ENCODE measurements at places on chromosomes 4 and X.

GRCh38 chrX:100316987-100317386, 93.1 kb downstream of the PCDH19 start:
- DNase-seq: no peak

DNA sequence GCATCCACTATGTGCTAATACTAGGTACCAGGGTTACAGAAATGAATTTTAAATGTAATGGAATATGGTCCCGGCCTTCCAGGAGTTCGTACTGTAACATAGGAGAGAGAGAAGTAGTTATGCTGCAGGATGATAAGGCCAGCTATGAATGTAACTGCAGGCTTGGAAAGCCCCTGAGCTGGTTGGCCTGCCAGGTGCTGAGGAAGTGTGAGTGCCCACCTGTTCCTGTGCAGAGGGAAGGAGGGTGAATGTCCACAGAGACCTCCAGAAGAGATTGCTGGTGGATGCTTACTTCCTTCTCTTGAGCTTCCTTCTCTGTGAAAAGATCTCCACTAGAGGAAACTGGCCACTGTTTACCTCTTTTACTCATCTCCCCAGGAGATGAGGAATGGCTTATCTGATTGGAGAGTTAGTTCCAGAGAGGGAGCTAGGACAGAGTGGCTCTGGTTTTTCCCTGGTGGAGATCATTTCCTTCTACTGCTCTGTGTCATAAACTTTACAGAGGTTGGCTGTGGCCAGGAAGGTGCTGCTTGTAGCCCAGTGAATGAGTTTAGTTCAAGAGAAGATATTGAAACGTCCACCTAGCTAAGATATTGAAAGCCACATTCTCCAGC, 114.0 kb upstream of the LNX1 start:
- no peak for DNase-seq

DNA sequence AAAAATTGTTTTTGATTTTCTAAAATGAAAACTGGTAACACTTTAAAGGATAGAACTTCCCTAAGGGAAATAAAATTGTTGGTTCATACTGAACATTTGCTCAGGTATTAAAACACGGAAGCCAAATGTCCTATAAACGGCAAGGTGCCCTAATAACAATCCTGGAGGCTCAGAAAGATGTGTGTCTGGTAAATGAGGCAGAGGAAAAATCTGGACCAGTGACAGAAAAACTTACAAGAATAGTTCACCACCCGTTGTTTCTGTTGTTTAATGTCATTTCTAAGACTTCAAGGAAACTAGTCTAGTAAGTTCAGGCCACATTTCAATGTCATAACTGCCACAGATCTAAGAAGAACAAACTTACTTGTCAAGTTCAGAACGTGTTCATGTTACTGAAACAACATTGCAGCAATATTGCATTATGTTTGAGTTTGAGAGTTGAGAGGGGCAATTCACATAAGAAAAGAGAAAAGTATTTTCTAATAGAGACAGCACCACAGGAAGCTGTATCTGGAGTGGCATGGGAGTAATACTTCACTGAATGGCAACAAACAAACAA, 476.6 kb downstream of the GRXCR1 start:
- DNase-seq: no peak

DNA sequence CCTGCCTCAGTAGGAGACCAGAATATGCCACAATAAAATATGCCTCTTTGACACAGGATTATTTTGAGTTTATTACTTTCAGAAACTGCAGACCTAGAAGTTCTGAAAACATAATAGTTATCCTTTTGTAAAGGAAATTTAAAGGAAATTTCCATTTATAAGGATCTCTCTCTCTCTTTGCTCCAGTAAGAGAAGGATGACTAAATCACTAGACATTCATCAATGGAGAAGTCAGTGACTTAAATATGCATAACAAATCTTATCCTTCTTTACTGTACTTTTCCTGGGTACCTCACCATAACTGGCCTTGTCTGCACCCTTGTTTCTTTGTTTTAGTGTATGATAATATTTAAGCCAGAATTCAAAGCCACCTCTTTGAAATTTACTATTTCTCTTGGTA, 28.3 kb upstream of the OPHN1 start:
- no peak for DNase-seq

GRCh38 chr4:1208970-1209704, 36.8 kb upstream of the SPON2 start:
- DNase-seq: no peak

DNA sequence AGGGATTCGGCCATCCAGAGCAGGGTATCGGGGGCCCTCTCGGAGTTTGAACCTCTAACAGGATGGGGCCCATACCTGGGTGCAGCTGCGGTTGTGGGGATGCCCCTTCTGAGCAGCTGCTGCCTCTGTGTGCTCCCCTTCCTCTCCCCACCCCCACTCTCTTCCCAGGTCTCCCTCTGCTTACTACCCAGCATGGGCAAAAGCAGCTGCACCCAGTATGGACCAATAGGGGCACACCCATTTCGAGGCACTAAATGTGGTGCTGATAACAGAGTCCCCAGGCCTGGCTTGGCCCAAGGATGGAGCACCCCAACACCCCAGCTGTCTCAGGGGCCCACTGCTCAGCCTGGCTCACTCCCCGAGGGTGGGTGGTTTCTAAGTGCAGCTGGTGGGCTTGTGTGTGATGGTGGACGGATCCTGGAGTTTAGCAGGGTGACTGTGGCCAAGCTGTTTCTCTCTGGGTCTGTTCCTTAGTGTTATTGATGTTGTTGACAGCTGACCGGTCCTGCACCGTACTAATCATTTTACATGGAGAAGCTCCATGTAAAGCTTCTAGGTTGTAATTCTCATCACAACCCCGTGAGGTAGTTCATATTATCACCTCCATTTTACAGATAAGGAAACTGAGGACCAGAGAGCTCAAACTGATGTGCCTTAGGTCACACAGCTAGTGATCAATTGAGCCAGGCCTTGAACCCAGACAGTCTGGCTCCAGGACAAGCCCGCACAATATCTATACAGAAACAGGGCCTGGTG, 13.1 kb upstream of the KIAA0232 start:
- DNase-seq: no peak

DNA sequence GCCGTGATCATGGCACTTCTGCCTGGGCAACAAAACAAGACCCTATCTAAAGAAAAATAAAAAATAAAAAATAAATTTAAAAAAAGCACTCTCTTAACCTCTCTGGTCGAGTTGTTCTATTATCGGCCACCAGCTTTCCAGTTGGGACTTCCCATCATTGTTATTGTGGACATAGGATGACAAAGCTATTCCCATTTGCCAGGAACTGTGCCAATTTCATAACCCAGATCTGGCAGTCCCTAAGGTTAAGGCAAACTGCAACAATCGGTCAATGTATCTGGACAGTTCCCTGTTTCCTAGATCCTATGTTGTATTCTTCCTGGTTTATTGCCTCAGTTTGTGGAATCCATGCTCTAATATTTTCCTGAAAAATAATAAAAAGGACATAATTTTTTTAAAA, 17.8 kb upstream of the ANXA5 start:
- DNase-seq: no peak

- DNase-seq: no peak
Observed at GRCh38 chr4:184514121-184514988, 40.0 kb upstream of the IRF2 start.

DNA sequence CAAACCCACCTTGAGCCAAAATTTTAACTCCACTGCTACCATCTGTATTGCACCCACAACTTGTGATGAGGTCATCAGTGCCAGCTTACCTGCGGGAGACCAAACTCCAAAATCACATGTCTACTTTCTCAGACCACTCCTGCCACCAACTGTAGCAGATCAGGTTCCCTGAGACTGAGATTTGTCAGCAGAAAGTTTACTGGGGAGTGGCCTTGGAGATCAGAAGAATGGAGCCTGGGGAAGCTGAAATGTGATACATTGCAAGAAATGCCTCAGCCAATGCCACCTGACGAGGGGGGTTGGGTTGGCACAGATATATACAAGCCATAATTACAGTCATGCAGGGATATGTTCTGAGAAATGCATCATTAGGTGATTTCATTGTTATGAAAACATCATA, 19.1 kb downstream of the HAUS3 start:
- no peak for DNase-seq

GRCh38 chrX:67784712-67785111, 240.9 kb downstream of the AR start:
- DNase-seq: no peak

DNA sequence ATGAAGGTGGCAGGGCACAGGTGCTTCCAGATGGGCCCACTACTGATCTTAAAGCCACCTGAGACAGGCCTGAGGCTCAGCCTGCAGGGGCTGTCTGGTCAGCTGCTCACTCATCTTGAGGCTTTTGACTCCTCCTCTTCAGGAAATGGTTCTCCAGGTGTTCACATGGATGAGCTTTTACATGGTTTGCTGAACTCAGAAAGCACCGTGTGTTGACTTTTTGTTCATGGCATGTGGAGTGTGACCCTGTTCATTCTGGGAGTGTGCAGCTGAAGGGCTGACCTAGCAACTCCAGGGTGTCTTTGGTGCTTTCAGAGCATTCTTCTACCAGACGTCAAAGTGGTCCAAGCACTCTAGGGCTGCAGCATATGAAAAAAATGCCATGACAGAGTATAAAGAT, 111.1 kb downstream of the CCNG2 start:
- DNase-seq: no peak

DNA sequence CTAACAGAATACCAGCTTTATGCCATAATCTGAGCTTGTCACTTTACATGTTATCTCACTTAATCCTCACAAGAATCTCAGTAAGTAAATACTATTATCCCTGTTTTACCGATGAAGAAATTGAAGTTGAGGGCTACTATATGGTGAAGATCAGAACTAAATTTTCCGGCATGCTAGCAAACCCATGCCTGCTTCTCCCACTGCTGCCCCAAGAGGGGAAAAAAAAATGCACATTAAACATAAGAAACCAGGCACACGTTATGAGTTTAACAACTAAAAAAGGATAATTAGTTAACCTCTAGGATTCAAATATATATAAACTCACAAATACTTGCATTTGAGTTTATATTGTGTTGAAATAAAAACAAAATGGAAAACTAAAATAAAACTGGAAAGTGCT, 10.8 kb downstream of the SLC10A7 start:
- no peak for DNase-seq

- DNase-seq: no peak
Observed at GRCh38 chr4:14049946-14050345, 422.4 kb upstream of the BOD1L1 start.

DNA sequence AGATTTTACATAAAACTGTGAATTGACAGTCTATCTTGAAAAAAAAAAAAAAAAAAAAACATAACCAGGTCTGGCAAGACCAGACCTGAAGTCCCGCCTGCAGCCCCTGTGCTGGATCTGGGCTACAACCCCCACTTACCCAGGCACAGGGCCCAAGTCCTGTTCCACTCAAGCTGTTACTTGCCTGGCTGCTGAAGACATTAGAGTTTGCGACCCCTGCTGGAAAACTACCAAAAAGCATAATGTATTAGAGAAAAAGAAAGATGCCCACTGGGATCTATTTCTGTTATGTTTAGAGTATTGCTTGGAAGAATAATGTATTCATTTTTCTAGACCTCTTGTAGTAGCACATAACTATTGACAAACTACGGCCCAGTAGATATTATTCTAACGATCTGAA, 4.7 kb downstream of the HS3ST1 start:
- DNase-seq: no peak

GRCh38 chr4:82560853-82561785, 669 bp downstream of the TMEM150C start:
- peak; percentile 5 for DNase-seq

DNA sequence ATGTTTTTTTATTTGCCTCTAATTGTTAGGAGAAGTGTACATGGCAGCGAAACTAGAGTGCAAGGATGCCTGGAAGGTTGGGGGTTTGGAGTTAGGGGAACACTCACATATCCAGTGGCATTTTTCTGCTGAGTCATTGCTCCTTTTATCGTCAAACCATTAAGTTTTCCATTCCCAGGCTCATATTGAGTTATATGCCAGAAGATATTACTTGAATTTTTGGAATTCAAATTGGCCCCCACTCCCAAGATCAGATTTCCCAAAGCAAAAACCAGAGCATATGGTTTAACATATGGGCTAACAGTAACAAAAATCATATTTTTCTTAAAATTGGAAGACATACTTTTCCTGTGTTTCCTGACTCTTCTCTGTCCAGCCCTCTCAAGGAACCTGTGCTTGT, 152.7 kb downstream of the FSTL5 start:
- no peak for DNase-seq

DNA sequence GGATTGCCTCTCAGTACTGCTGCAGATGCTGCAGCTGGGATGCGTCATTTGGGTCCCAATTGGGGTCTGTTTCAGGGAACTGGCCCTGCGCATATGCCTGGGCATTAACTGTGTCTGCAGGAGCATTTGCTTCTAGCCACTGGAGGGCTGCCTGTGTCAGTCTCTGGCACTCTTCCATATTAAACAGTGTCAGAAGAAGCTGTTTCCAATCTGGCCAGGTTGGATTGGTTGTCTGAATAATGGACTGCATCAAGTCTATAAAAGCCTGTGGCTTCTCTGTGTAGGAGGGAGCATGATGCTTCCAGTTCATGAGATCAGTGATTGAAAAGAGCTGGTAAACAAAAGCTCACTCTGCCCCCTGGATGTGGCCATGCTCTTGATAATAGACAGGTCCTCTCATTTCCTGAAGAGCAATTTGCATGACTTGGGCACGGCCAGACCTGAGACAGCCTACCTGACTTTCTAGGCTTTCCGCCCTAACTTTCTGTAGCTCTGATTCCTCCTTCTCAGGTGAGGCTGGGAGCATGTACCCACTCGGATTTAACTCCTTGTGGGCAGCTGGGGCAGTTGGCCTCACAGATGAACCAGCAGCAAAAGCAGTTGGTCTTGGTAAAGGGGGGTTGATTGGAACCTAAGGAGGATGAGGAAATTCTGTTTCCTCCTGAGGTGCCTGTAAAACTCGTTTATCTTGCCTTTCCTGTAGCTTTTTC, 29.2 kb downstream of the SULT1E1 start:
- DNase-seq: no peak

DNA sequence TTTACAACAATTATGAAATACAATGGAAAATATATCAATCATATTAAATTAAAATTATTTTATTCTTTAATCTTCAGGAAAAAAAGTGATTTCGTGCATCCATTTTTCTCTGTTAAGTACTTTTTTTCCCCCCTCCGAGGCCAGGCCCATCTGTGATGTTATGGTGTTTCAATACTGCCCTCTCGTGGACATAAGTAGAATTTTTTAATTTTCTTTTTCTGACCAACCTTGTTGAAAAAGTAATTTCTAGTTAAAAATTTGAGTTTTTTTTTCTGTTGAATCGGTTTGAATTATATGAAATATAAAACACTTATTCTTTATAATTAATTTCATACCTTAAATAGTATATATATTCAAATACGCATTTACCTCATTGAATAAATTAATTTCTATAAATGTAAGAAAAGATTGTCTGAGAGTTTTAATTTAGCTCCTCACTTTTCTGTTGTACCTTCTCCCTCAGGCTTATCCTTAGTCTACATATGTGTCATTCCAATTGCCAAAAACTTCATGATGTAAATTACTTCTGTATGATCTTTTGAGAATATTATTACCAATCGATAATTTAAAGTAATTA, 175.8 kb upstream of the TECRL start:
- DNase-seq: peak; percentile 38

Measured in kidney capillary endothelial cell (primary cell).